ENCODE measurements at places on chromosomes 7 and 10.

GRCh38 chr7:29995652-29996051, 6.1 kb upstream of the SCRN1 start:
- DNase-seq, result no peak

DNA sequence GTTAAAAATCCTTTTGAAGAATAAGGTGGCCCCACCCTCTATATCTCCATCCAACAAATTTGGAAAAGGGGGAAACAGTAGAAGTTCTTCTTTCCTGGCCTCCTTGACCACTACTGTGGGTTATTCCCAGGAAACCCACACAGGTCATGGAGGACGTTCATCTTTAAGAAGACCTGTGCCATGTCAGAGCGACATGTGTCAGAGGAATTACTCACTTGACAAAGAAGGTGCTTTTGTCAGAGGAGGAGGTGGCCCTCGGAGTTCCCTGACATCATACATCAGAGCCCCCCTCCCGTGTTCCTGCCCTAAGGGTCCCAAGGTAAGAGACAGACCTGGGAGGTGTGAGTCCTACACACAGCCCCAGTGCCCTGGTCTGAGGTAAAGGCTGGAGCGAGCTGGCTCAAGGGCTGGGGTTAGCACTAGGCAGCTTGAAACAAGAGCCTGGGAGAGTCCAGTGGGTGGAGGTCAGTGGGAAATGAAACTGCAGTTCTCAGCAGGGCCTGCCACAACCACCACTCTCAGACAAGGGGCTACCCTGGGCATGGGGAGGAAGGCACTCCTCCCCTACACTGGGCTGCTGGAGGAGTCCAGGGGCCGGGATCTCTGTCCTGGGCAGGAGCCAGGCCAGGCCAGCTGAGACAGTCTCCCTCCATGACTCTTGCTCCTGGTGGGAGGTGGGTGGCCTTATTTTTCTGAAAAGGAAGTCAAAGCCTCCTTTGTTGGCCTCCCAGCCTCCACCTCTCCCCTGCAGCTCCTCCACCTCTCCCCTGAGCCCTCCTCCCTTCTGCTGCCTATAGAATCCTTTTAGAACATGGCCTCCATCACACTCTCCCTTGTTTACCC, 21.8 kb upstream of the ZMIZ1 start:
- DNase-seq, result no peak

DNA sequence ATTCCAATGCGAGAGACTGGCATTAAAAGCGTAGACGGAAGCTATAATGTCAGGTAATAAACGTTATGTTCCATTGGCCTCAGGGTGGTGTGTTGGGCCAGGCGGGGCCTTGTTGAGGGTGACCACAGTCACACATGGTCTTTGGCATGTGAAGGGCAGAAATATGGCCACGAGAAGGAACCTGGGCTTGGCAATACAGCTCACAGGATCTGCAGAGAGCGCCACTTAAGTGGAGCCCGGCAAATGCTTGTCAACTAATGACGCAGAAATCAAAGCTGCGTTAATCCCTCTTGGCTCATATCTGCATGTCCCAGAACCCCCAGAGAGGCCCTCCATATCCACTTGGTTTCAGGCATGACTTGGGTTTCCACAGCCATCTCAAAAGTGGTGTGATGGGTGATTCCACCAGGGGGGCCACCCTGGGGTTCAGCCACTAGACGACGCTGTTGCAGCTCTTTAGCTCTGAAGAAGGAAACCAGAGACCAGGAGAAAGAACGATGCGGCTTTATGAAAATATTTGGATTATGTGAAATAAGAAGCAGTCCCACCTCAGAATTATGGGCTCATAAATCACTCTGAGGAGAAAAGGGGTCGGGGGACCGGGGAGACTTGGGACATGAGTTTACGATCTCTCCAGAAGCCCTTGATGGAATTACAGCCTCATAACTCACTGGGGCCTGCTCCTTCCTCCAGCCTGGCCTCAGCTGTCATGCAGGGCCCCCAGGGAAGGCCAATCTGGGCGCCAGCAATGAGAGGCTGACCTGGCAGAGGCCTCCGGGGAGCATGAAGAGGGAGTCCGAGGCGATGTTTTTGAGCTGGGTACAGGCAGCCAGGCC, 462.5 kb downstream of the PLXNA4 start:
- DNase-seq, result no peak

GRCh38 chr7:42105554-42106358, 131.3 kb downstream of the GLI3 start:
- no peak for DNase-seq

DNA sequence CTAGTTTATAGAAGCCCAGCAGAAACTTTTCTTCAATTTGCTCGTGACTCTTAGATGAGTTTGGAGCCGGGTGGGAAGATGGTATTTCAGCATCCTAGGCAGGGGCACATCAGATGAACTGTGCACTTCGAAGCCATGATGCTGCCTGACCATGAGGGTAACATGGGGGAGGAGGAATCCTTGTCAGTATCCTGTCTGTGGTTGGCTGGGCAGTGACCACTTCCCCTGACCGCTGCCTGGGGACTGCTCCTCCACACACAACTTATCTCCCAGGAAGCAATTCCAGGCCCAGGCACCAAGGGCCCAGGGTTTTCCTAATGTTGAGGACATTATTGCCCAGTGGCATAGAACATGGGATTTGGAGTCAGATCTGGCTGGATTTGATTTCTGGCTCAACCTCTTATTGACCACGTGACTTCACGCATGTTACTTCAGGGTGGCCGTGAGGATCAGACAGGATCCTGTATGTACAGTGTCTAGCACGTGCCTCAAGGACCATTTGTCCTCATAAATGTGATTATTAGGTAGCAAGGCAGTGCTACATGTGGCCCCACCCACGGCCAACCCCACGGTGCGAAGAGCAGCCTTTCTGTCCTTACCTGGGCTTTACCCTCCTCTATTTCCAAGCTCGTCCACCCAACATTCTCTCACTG, 65.2 kb downstream of the PTPRE start:
- DNase-seq, result no peak

GRCh38 chr7:70416347-70416985, 715.5 kb upstream of the GALNT17 start:
- no peak for DNase-seq

GRCh38 chr10:75469006-75469616, 37.7 kb downstream of the LRMDA start:
- DNase-seq, result peak; percentile 98

DNA sequence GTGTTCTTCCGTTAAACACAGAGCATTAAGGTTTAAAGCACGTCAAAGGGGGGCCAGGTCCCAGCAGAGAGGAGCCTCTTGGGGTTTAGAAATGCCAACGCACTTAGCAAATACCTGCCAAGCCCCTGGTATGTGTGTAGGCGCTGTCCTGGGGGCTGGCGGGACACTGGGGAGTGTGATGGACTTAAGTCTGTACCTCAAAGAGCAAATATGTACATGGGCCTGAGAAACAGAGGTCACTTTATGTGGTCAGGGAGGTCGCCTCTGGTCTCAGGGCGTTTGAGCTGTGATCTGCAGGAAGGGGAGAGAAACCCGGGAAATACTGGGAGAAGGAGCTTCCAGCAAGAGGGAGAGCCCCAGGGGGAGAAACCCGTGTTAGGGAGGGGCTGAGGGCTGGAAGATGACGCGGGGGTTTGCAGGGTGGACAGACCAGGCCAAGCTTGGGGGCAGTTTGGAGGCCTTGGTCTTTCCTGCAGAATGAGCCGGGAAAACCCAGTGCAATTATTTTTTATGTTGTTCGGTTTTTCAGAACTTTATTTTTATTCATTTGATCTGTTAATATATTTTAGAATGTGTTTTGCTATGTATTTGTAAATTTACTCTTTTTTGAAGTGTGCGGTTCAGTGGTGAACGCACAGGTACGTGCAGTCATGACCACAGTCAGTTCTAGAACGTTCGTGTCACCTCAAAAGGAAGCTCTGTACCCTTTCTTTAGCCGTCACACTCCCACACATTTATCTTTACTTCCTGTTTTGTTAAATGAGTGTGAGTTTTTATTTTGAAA, 441.4 kb upstream of the FOXK1 start:
- DNase-seq, result no peak

- no peak for DNase-seq
Observed at GRCh38 chr10:35204650-35205319, 78.1 kb downstream of the CREM start.

- DNase-seq, result peak; percentile 68
Observed at GRCh38 chr7:16636555-16637101, 8.9 kb downstream of the ANKMY2 start.

DNA sequence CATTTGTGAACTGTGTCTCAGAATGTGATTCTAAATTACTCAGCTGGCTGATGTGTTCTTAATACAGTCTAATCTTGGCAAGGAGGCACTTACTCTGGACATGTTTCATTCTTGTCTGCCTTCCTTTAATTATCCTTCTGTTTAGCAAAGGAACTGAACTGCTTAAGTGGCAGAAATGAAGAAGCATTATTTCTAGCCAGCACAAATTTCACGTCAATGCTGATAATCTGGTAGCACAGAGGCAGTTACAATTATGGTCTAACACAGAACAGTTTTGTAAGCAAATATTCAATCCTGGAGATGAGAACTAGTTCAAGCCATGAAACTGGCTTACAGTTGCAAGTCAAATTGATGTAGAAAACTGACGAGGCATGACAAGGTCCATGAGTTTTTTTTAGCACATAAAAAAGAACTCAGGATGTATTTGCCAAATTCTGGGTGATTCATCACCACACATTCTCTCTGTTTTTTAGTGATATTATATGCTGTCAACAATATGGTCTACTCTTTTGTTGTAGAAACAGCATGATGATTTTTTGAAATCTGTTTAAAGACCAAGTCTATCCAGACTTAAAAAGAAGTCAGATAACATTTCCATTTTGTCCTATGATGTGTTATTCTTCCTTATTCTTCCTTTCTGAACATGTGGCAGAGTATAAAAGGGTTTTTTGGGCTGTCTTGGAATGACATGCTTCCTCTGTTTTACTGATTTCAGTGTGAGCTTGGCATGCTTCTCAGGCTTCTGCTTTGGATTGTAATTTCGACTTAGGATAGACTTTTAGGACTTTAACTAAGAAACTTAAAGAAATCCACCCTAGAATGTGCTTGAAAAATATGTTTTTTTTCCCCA, 154.8 kb downstream of the DNAJB9 start:
- DNase-seq, result no peak

DNA sequence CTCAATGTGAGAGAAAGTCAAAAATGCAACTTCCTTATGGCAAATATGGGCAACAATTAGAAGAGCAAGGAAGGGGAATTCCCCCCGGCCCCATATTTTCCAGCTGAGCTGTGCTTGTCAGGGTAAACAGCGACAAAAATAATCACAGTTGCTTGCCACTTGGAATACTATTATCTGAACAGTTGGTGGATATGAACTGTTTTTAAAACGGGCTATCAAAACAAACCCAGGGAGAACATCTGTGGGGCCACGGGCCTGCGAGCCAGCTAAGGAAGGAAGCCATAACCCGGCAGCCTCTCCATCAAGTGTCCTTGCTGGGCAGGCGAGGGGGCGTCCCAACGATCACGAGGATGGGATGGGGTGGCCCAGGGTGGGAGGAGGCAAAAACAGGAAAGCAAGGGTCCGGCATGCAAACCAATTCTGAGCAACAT, 228.4 kb downstream of the ARHGAP12 start:
- no peak for DNase-seq

DNA sequence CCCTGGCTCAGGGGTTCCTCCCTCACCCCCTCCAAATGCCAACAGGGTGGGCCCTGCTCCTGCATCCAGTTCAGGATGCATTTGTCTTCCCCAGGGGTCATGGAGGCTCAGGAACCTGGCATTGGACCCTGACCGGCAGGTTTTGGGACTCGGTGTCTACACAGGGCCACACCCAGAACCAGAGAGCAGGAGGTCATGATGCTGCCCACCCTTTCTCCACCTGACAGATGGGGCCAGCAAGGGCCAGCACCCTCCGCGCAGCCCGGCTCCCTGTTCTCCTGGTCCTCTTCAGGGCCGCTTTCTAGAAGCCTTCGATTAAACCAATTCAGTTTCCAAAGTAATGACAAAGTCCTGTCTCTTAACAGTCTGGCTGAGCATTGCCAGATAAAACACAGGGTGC, 50.2 kb downstream of the CAMK2B start:
- DNase-seq, result no peak

DNA sequence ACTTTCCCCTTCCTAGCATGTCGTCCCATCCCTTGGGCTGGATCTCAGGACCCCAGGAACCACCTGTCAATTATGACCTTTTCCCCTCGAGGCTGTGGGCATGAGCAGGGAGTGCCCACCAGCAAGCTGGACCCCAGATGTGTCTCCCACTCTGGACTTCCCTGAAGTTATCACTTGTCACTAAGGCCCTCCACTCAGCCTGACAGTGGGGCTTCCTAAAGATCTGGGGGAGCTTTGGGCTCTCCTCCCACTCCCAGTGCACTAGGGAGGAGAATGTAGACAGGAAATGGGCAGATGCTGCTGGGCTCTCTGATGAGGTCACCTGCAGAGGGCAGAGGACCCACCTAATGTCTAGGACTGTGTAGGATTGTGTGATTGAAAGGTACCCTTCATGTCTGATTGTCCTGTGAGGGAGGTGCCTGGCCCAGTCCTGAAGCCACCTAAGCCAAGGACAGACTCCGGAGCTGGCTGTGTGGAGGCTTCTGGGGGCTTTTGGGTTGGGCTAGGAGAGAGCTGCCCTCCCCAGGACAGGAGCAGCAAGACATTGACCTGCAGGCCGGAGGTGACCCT, 18.7 kb downstream of the MYO1G start:
- no peak for DNase-seq

DNA sequence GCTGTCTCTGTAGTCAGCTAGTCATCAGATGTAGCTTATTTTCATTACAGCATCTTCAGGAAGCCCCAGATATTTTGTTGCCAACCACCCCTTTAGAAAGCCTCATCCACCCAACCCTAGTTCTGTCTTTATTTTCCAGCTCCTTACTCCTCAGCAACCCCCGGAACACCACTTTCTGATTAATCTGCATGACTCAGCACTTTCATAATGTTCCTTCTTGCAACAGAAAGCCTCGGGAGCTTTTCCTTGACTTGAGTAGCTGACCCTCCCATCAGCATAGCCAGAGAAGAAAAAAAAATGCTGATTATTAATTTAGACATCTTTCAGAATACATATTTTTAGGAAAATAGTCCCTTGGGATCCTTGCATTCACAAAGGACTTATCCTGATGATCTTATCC, 244.0 kb upstream of the CXCL12 start:
- DNase-seq, result peak; percentile 80

DNA sequence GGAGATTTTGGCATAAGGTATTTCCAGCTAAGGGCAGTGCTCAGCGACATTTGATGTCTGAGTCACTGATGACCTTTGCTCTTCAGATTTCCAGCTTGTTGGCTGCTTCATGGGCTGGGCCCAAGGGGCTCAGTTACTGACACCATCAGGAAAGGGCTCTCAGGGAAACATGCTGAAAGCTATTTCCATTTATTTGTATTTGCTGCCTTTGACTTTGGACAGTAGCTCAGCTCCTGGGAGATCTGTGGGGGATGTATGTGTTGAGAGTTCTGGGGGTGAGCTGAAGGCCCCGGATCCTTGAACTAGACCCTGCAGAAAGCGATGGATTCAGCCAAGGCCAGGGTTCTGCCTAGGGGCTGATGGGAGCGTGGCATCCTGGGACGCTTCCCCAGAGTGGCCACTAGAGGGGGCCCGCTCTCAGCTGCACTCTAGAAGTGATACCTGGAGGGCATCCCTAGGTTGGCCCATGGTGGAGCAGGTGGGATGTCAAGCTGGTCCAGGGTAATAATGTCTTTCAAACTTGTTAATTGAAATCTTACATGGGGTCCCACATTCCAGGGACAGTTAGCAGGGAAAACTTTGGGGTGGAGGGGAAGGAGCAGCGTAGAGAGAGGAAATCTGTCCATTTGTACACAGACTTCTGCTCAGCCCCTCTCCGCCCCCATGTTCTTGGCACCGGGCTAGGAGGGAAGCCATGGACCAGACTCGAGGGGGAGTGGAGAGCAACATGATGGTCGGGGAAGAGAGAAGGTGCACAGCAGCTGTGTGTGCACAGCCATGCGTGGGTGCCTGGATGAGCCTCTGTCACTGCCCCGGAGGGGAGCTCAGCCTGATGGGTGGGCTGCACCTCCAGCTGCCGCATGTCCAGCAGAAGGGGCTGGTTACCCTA, 3.0 kb upstream of the BTBD16 start:
- no peak for DNase-seq

All from AG09309 (cell line).